ENCODE measurements at places on chromosomes 13 and 19.
A peak's percentile ranks its signal among the peaks of the same experiment; 100 is the strongest.

DNA sequence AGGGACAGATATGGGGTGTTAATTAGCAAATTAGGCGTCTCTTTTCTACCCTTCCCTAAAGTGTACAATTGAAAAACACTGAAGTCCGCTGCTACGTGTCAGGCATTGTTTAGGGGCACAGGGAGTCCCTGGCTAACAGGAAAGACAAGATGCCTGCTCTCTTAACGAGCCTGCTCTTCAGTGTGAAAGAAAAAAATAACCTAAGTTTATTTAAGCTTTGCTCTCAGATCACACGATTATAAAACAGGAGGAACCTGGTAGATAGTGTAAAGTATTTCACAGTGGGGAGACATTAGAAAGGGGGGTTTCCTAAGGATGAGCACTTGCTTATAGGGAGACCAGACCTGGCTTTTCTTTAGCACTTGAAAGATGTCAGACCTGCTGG, 38.7 kb downstream of the IGFL2 start:
- DNase-seq: no peak

GRCh38 chr19:54180691-54181091, 7.7 kb upstream of the TMC4 start:
- DNase-seq: no peak

DNA sequence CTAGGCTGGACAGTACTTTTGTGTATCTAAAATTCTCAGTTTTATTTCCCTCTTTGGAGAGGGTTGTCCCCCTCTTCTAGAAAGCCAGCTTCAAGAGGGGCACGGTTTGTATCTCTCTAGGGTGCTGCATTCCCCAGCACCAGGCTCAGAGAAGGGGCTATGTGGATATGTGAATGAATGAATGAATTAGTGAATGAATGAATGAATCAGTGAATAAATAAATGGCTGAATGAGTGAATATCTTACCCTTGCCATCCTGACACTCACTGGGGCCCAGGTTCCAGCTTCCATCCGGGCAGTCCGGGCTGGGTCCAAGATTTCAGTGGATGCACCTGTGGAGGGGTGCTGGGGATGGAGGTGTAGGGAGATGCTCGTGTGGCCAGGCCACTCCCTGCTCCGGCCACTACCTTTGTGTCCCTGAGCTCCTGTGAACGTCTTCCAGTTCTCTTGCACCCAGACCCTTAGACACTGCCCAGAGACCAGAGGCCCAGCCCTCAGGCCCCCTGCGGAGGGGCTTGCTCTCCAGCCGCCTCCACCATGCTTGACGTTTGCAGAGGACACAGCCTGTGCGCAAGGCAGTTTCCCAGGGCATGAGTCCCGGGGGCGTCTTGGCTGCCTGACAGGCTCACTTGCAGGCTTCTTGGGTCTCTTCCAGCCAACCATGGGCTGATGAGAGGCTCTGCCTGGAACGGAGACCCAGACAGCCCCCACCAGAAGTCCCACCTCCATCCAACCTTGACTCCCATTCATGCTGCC, 2.8 kb upstream of the KCNN1 start:
- DNase-seq: no peak

- no peak for DNase-seq
Measured at GRCh38 chr13:93925990-93926389, 553.5 kb downstream of the DCT start.

DNA sequence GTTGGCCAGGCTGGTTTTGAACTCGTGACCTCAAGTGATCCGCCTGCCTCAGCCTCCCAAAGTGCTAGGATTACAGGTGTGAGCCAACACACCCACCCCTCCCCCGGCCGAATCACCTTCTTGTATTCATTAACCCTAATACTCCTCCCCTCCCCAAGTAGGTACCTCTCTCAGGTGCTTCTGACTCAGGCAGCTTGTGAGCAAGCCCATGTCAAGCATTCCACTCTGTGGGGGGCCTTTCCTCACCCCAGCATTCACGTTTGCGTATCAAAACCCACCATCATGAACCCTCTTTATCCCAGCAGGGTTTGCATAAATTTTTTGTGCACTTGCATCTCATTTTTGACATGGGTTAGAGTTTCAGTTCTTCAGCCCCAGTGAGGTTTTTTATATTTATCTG, 23.6 kb upstream of the RFXAP start:
- DNase-seq: no peak

GRCh38 chr13:27130979-27131623, 40.5 kb downstream of the USP12 start:
- DNase-seq: no peak

DNA sequence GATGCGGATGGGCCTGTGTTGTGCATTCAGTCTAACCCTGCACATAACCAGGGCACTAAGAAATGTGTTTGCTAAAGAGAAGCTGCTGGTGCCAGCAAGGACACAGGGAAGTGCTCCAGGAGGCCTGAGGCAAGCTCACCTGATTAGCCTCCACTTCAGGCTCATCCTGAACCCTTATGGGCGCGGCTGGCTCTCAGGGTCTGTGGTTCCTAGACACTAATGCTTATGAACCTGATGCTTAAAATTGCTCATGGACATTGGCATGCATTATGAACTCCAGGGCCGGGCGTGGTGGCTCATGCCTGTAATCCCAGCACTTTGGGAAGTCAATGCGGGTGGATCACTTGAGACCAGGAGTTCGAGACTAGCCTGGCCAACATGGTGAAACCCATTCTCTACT, 34.3 kb downstream of the SERP2 start:
- DNase-seq: no peak

GRCh38 chr13:114144606-114145244, 12.3 kb upstream of the RASA3 start:
- no peak for DNase-seq

DNA sequence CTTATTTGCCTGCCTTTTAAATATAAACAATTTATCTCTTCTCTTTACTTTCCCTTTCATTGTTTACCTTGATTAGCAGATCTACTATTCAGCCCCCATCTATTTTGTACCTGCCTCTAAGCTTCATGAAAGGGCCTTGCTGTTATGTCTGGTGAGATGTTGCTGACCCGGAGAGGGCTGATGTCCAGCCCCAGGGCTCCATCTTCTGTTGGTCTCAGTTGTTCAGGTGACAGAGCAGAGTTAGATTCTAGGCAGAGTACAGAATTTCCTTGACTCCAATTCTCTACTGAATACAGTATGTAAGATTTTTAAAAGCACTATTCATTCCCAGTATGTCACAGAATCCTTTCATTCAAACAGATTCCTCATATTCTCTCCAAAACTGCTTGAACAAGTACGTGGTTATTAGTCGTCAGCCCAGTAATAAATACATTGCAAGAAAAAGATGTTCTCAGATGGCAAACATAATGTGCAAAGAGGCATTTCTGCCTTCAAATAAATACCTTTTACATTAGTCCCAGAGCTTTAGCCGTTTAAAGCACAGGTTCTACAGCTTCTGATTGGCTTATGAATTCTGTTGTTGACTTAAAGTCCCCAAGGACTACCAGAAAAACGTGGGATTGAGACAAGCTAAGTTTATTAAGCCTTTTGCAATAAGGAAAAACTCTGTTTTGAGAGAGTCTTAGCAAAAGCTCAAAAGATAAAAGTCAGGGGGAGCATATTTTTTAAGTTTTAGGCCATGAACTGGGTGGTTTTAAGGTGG, 159.1 kb downstream of the GPC5 start:
- DNase-seq: no peak

DNA sequence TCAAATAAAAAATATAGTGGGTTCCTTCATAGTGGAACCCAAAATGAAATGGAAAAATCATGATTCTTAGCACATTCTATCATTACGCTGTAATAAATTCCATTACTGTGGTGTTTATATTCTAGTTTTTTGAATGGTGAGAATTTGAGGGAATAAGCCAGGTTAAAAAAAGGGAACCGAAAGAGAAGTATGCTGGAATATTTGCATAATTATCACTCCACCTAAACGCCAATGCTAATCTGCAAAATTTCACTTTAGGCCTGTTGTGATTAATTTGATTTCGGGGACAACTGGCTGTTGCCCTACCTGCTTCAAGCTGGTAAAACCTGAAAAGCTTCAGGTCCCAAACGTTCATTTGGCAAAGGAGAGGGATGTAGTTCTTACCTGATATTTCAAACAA, 32.1 kb upstream of the SCEL start:
- no peak for DNase-seq

- no peak for DNase-seq
Measured at GRCh38 chr19:29660835-29661234, 4.4 kb upstream of the PLEKHF1 start.

- DNase-seq: no peak
Measured at GRCh38 chr19:15443838-15444237, 5.9 kb downstream of the WIZ start.

DNA sequence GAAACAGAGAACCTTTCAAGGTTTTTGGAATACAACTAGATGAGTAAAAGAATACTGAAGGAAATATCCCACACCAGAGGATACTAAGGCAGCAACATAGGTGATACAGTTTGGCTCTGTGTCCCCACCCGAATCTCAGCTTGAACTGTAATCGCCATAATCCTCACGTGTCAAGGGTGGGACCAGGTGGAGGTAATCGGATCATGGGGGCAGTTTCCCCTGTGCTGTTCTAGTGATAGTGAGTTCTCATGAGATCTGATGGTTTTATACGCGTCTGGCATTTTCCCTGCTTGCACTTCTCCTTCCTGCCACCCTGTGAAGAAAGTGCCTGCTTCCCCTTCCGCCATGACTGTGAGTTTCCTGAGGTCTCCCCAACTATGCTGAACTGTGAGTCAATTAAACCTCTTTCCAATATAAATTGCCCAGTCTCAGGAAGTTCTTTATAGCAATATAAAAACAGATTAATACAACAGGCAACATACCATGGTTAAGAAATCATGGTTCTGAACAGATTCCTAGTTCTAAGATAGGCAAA, 97.0 kb downstream of the ABCC4 start:
- no peak for DNase-seq

- no peak for DNase-seq
Measured at GRCh38 chr13:46181840-46182490, at the start of gene LCP1. LCP1 (minus strand) TSS chr13:46182177; CDS start chr13:46159662, 22,515 bp downstream.

DNA sequence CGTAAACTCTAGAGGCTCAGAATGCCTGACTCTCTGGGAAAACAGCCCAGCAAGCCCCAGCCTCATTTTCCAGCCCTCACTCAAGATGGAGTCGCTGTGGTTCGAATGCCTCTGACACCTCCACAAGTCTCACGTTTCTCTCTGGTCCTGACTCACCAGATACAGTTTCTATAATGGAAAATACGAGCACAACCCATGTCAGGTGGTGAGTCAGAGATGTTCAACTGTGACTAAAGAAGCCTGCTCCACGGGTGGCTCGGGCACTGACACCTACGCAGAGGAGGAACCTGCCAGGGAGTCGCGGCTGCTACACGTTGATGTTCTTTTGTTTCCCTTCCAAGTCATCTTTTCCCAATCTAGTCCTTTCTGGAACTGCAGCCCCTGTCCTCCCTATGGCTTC, 87.1 kb upstream of the STK24 start:
- DNase-seq: no peak

DNA sequence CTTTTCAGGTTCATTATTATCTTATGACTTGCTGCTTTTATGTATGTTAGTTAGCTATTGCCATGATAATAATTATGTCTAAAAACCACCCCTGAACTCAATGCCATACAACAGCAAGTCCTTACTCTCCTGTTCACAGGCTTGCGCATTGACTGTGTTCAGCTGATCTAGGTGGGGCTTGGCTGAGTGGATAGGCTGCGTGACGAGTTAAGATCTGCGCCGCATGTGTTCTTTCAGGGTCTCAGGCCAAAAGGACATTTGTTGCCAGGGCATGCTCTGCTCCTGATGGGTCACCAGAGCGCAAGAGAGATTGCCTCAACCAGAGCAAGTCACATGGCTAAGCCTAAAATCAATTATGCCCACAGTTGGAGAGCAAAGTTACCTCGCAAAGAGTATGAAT, 859 bp downstream of the ZNF568 start:
- DNase-seq: no peak

DNA sequence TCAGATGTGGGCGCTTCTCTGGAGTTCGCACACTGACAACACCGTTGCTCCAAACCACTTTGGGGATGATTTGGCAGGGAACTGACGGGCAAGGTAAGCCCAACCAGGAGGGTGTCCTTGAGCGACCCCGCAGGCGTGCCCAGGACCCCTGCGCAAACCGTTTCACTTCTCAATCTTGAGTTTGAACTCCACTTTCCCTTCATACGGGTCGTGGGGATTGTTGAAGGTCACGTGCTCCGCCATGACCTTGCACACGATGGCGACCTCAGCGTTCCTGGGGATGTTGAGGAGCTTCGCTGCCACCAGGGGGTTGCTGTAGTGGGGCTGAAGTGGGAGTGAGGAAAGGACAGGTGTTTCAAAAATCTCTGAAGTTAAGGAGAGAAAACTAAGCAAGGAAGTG, 8.8 kb downstream of the ATP4B start:
- DNase-seq: peak; percentile 6

DNA sequence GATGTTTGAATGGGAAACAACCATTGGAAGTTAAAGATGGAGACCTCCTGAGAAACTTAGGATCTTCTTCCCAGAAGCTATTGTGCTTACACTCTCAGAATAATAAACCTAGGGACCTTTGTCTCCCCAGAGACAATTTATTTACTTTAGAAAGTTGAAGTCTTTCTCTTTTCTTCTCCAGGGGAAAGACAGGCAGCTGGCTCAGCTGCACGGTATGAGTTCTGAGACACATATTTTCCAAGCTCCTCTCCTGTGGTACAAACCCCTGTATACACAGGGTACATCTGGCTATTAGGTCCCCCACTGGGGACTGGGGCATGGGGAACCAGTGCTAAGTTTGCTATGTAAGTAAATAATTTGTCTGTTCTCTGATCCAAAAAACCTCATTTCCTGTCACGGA, 67.5 kb upstream of the POSTN start:
- DNase-seq: no peak

GRCh38 chr19:47243364-47243775, 12.4 kb upstream of the BBC3 start:
- DNase-seq: no peak

GRCh38 chr13:81393110-81393509, 1052.2 kb upstream of the SPRY2 start:
- no peak for DNase-seq

- no peak for DNase-seq
Measured at GRCh38 chr19:7940841-7941240, 2.6 kb downstream of the TIMM44 start.

DNA sequence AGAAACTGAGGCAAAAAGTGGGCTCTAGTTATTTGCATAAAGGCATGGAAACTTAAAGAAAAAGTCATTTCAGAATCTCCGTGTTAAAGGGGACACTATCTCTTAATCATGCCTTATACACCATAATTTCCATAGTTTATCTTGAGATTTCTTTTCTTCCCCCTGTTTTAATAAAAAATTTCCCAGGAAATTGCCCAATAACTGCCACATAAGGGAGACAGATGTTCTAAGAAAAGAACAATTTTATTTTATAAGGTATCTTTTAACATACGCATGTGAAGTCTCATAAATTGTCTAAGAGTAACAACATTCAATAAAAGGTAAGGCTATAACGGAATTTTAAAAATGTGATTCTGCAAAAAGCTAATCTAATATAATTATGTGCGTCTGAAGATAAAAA, 371.3 kb downstream of the IRS2 start:
- no peak for DNase-seq

- no peak for DNase-seq
Measured at GRCh38 chr13:77480066-77480465, 55.4 kb upstream of the SCEL start.
